Stimulated activated CD4-positive, alpha-beta T cell treated with anti-CD3 and anti-CD28 coated beads, TNF-alpha, amount 100 ng/mL, for 4 hours (primary cell): ENCODE measurements at places on chromosomes 5 and 9.

DNA sequence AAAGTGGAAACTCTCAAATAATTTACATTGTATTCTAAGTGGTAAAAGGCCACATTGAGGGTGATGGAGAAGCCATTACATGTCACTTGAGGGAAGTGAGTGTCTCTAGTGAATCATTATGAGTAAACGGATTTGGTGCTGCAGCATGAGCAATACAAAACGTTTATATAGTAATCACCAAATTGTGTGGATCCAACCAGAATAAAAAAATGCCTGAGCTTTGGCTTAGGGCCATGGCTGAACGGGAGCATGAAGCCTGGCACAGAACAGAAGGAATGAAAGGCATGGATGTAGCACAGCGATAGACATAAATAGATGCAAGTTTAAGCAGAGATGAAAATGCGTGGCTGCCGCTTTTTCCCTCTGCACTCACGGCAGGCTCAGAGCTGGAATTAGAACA lies 58.3 kb downstream of the PTTG1 start:
- no peak for DNase-seq

DNA sequence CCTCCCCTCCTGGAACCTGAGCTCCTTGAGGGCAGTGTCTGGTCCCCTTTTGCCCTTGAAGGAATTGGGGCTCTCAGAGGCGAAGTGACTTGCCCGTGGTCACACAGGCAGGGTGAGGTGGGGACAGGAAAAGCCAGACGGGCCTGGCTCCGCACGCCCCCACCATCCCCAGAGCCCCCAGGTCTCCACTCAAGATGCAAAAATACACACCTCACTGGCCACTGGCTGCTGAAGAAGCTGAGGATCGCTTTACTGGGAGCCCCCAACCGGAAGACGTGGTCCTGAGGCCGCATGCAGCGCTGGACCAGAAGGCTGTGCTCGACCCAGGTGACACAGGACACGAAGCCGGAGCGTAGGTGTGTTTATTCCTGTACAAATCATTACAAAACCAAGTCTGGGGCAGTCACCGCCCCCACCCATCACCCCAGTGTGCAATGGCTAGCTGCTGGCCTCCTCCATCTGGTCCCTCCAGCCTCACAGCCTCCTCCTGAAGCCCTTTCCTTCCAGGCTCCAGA lies 7.6 kb upstream of the AK1 start:
- no peak for DNase-seq

GRCh38 chr5:179190851-179191505 lies 130.8 kb downstream of the ZNF354C start:
- DNase-seq, result no peak

DNA sequence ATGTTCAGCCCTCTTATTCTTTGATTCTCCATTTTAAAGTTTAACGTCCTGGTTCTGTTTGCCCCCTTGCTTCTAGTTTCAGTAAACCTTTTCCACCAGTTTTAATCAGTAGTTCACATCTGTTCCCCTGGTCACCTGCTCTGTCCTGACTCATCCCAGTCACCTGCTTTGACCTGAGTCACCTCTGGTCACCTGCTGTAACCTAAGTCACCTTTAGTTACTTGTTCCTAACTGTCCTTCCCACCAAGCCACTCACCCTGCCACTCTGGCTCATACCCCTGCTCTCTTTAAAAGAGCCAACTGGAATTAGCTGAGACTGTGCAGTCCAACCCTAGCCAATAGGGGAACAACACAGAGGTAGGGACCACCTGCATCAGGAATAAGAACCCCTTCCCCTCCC lies 43.0 kb downstream of the SEMA6A start:
- no peak for DNase-seq

DNA sequence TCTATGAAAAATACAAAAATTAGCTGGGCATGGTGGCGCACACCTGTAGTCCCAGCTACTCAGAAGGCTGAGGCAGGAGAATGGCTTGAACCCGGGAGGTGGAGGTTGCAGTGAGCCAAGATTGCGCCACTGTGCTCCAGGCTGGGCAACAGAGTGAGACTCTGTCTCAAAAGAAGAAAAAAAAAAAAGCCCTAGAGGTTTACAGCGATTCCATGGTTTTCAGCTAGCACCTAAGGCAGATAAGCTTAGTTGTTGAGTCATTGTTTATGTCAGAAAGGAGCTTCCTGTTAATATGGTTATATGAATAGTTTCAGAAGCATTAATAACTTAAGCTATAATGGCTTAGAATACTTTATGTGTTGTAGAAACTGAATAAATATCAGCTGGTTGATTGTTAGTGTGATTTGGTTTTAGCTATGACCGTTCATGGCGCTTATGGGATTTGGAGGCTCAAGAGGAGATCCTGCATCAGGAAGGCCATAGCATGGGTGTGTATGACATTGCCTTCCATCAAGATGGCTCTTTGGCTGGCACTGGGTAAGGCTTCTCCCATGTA lies 13.0 kb downstream of the RNF183 start:
- no peak for DNase-seq

- DNase-seq, result no peak
Measured at GRCh38 chr9:88143179-88143578, 4.9 kb upstream of the SPATA31C2 start.

DNA sequence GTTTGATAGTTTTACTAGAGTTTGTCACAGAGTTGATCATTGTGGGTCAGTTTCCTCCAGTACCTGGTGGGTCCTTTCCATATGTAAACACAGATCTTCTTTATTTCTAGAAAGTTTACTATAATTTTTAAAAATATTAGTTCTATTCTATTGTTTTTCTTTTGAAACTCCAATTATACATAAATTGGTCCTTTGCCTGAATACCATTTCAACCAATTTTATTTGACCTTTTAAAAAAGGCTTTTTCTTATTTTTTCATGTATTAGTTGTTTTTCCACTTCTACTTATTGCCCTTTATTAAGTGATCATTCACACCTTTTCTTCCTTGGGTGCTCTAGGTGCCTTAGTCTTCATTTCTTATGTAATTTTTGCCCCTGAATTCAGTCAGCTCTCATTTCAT lies 33.0 kb upstream of the MUSK start:
- no peak for DNase-seq
